ENCODE measurements at places on chromosomes 2 and 18. TPM values are rescaled to one million over a fixed set of nuclear protein-coding genes. Genes with fewer than 3 reads are reported as not detected.

LHCGR gene
- 0.09 TPM for polyA plus RNA-seq

REG1B gene
- polyA plus RNA-seq = not detected

GRCh38 chr2:216057688-216058193 lies 23.9 kb downstream of the PECR start:
- DNase-seq = peak; percentile 37
- peak overlapping the region; percentile 65 for H3K27ac ChIP-seq
- no peaks in the 10 kb centered on the region for H3K36me3 ChIP-seq
- peaks cover 4% of the 10 kb centered on the region for H3K4me1 ChIP-seq

- H3K27me3 ChIP-seq = peaks cover 12% of the 10 kb centered on the region
- H3K4me3 ChIP-seq = no peak overlapping the region
- DNase-seq = peak; percentile 46
- H3K27ac ChIP-seq = no peak overlapping the region
- peaks cover 6% of the 10 kb centered on the region for H3K4me1 ChIP-seq
- H3K36me3 ChIP-seq = no peaks in the 10 kb centered on the region
These were observed 290.8 kb downstream of the SLC4A3 start for GRCh38 chr2:219918254-219918653.

- H3K27ac ChIP-seq = no peak overlapping the region
- no peaks in the 10 kb centered on the region for H3K27me3 ChIP-seq
- no peak overlapping the region for H3K4me3 ChIP-seq
- no peak for DNase-seq
These were observed 15.4 kb downstream of the PECR start for GRCh38 chr2:216066230-216066629.

SCYGR3 gene
- not detected for polyA plus RNA-seq

DNA sequence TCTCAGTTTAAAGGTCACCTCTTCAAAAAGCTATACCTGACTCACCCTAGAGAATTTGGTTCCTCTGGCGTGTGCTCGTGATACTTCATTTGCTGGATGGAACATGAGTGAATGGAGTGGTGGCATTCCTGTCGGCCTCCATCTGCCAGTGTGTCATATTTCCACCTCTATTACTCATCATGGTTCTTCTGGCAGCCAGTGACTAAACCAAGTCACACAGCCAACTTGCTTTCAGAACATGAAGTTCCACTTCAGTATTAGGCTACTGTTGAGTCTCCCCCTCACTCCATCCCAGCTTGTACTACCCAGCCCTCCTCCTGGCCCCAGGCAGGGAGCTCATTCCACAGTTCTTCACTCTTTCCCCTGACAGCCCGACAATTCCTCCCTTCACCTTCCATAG lies 169.8 kb downstream of the MREG start:
- no peak overlapping the region for H3K4me3 ChIP-seq
- no peaks in the 10 kb centered on the region for H3K27me3 ChIP-seq
- no peaks in the 10 kb centered on the region for H3K36me3 ChIP-seq

GRCh38 chr18:32674491-32674890 lies 98.3 kb downstream of the KLHL14 start:
- H3K27ac ChIP-seq = no peak overlapping the region
- DNase-seq = no peak
- no peaks in the 10 kb centered on the region for H3K36me3 ChIP-seq

DNA sequence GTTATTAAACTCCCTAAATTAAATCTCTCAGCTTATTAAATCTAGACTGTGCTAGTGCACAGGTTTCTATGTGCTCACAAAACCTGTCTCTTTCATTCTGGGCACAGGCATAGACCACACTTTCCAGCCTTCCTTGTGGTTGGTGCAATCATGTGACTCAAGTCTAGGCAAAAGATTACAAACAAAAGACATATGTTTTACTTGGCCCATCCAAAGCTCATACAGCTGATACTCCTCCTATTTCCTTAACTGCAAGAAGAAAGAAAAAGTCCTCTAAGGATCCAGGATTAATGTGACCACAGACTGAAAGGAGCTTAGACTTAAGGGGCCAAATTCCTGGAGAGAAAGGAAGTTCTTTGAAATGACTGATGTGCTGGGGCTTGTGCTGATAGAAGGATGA lies 731.3 kb upstream of the RAB6C start:
- DNase-seq = no peak
- H3K36me3 ChIP-seq = no peaks in the 10 kb centered on the region
- no peak overlapping the region for H3K27ac ChIP-seq
- H3K4me3 ChIP-seq = no peak overlapping the region

- H3K4me3 ChIP-seq = no peak overlapping the region
- no peak for DNase-seq
- no peak overlapping the region for H3K27ac ChIP-seq
- no peaks in the 10 kb centered on the region for H3K36me3 ChIP-seq
- H3K4me1 ChIP-seq = no peaks in the 10 kb centered on the region
- H3K27me3 ChIP-seq = peaks cover 11% of the 10 kb centered on the region
These were observed 281.1 kb upstream of the MGAT5 start for GRCh38 chr2:133972786-133973185.

GRCh38 chr18:55253814-55254213 lies 294.6 kb upstream of the CCDC68 start:
- DNase-seq = no peak
- H3K27ac ChIP-seq = no peak overlapping the region
- no peak overlapping the region for H3K4me3 ChIP-seq
- H3K27me3 ChIP-seq = no peaks in the 10 kb centered on the region

GRCh38 chr2:167028503-167028902 lies 140.2 kb downstream of the XIRP2 start:
- H3K27me3 ChIP-seq = no peaks in the 10 kb centered on the region
- no peak overlapping the region for H3K4me3 ChIP-seq

GRCh38 chr2:11963966-11964365 lies 217.5 kb downstream of the LPIN1 start:
- no peak overlapping the region for H3K27ac ChIP-seq
- no peaks in the 10 kb centered on the region for H3K36me3 ChIP-seq
- DNase-seq = no peak
- no peak overlapping the region for H3K4me3 ChIP-seq
- no peaks in the 10 kb centered on the region for H3K27me3 ChIP-seq
- no peaks in the 10 kb centered on the region for H3K4me1 ChIP-seq

ZC3H8 gene
- 15.2 TPM for polyA plus RNA-seq

DNA sequence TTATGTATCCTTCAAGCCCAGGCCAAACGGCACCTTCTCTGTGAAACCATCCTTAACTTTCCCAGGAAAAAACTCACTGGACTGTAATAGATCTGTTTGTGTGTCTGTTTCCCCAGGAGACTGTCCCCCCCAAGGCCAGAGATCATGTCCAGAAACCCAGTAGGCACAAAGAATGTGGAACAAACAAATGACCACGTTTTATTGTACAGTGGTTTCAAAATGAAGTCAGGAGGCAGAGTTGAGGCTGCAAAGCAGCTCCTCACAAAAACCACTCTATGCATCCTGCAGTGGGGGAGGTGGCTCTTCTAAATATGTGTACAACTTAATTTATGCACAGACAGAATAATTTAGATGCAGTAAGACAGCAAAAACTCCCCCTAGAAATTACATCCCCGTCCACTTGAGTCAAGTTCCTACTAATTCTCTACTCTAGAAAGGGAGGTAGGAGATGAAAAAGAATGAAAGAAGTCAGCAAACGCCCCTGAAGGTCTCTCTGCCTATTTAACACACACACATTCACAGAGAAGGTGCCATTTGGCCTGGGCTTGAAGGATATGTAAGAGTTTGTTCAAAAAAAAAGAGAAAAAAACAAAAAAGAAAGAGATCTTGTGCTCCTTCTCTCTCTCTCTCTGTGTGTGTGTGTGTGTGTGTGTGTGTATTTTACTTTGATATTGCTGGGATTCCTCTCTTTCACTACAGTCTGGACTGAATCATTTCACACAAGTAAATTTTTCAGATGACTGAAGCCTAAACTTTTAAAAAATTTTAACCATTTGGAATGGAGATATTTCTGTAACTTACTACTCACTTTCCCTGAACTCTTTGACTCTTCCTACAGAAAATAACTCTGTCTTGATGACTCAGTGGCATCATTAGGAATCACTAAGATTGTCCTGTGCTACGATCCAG lies 19.5 kb downstream of the BCL2 start:
- no peak overlapping the region for H3K27ac ChIP-seq
- DNase-seq = no peak
- H3K4me1 ChIP-seq = no peaks in the 10 kb centered on the region
- H3K36me3 ChIP-seq = no peaks in the 10 kb centered on the region

ING5 gene
- polyA plus RNA-seq = 28.9 TPM

GRCh38 chr2:121567452-121567851 lies 36.8 kb downstream of the RNU4ATAC start:
- H3K4me3 ChIP-seq = no peak overlapping the region
- H3K4me1 ChIP-seq = peaks cover 8% of the 10 kb centered on the region
- H3K27me3 ChIP-seq = no peaks in the 10 kb centered on the region
- H3K36me3 ChIP-seq = no peaks in the 10 kb centered on the region

GRCh38 chr18:11783716-11784331 lies 67.4 kb upstream of the CHMP1B start:
- no peaks in the 10 kb centered on the region for H3K36me3 ChIP-seq
- no peak overlapping the region for H3K4me3 ChIP-seq
- H3K4me1 ChIP-seq = no peaks in the 10 kb centered on the region
- H3K27ac ChIP-seq = no peak overlapping the region

GRCh38 chr18:666177-666576 lies 8.7 kb downstream of the TYMS start:
- no peak overlapping the region for H3K4me3 ChIP-seq
- H3K27me3 ChIP-seq = no peaks in the 10 kb centered on the region
- H3K36me3 ChIP-seq = peaks cover under 1% of the 10 kb centered on the region
- DNase-seq = no peak
- H3K4me1 ChIP-seq = no peaks in the 10 kb centered on the region

GRCh38 chr2:81767187-81767912 lies 1462.8 kb upstream of the LRRTM1 start:
- no peak overlapping the region for H3K4me3 ChIP-seq
- no peaks in the 10 kb centered on the region for H3K4me1 ChIP-seq
- no peak overlapping the region for H3K27ac ChIP-seq
- H3K36me3 ChIP-seq = no peaks in the 10 kb centered on the region
- no peak for DNase-seq

DNA sequence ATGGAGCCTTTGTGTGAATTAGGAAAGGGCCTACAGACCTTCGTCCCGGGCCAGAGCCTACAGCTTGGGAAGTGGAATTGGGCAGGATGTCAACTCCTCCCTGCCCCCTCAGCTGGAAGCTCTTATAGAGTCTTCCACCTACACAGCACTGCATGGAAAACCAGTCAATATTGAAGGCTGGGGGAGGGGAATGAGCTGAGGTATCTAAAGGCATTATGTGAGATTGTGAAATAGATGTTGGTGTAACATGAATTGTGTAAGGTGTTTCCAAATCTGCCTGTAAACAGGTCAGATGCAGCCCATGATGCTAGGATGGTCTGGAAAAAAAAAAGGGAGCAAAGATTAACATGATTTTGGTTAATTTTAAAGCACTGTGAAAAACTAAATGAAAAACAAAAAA lies 433.5 kb upstream of the POU3F3 start:
- H3K36me3 ChIP-seq = no peaks in the 10 kb centered on the region
- H3K27me3 ChIP-seq = no peaks in the 10 kb centered on the region
- H3K27ac ChIP-seq = no peak overlapping the region
- no peak overlapping the region for H3K4me3 ChIP-seq

GRCh38 chr2:168086851-168087250 lies 160.5 kb downstream of the STK39 start:
- no peak overlapping the region for H3K4me3 ChIP-seq
- DNase-seq = no peak
- no peaks in the 10 kb centered on the region for H3K27me3 ChIP-seq
- H3K27ac ChIP-seq = no peak overlapping the region
- no peaks in the 10 kb centered on the region for H3K4me1 ChIP-seq
- H3K36me3 ChIP-seq = no peaks in the 10 kb centered on the region

DNA sequence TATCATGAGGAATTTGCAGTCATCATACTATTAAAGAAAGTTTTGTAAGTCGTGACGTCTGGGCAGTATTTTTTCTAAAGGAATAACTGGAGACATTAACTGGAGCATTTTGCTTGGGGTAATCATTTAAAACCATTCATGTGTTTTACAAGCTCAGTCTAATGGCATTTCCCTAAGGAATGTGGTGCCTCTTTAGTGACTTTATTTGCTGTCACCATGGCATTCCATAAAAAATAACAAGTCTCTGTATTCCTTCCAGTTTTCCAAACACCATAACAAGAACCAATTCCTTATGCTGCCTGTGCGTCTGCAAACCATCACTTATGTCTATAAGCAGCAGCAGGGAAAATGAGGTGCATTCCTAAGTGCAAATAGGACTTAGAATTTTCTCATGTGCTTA lies 82.8 kb downstream of the EPB41L3 start:
- H3K4me1 ChIP-seq = peaks cover 29% of the 10 kb centered on the region
- no peak for DNase-seq
- H3K36me3 ChIP-seq = no peaks in the 10 kb centered on the region
- no peak overlapping the region for H3K27ac ChIP-seq

CELF4 gene
- 2.9 TPM for polyA plus RNA-seq

ZNF892 gene
- 0.13 TPM for polyA plus RNA-seq

DNA sequence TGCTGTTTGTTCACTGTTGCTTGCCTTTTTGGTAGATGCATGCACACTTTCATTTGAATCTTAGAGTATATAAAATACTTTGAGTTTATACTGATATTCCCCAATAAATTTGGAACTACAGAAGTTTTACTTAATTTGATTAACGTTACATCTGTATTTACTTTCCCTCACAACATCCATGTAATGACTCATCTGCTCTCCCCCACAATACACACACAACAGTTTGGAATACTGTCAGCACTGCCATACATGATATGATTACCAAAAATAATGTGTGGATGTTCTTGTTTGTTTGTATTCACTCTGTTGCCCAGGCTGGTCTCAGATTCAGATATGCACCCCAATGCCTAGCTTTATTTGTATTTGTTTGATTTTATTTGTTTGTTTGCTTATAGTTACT lies 144.2 kb downstream of the WDR7 start:
- H3K27ac ChIP-seq = no peak overlapping the region
- no peak for DNase-seq
- no peaks in the 10 kb centered on the region for H3K27me3 ChIP-seq
- H3K36me3 ChIP-seq = no peaks in the 10 kb centered on the region

- DNase-seq = no peak
- H3K27ac ChIP-seq = no peak overlapping the region
- H3K27me3 ChIP-seq = no peaks in the 10 kb centered on the region
- H3K36me3 ChIP-seq = no peaks in the 10 kb centered on the region
- no peak overlapping the region for H3K4me3 ChIP-seq
- H3K4me1 ChIP-seq = peaks cover 30% of the 10 kb centered on the region
These were observed 42.5 kb downstream of the PSD4 start for GRCh38 chr2:113216321-113216720.

RAB31 gene
- polyA plus RNA-seq = 120 TPM

GRCh38 chr18:46054956-46055837 lies 16.9 kb downstream of the PSTPIP2 start:
- no peak overlapping the region for H3K27ac ChIP-seq
- H3K4me1 ChIP-seq = peaks cover 21% of the 10 kb centered on the region
- no peaks in the 10 kb centered on the region for H3K36me3 ChIP-seq
- no peak overlapping the region for H3K4me3 ChIP-seq

MYO1B gene
- 43.4 TPM for polyA plus RNA-seq

DSG4 gene
- polyA plus RNA-seq = 0.41 TPM

ECEL1 gene
- 1.4 TPM for polyA plus RNA-seq

GRCh38 chr2:10584242-10584753 lies 105.5 kb downstream of the NOL10 start:
- DNase-seq = peak; percentile 24
- no peak overlapping the region for H3K4me3 ChIP-seq
- H3K27me3 ChIP-seq = no peaks in the 10 kb centered on the region
- H3K36me3 ChIP-seq = no peaks in the 10 kb centered on the region
- H3K4me1 ChIP-seq = peaks cover 23% of the 10 kb centered on the region
- peak overlapping the region; percentile 62 for H3K27ac ChIP-seq

GRCh38 chr18:6484659-6485058 lies 69.9 kb upstream of the L3MBTL4 start:
- no peaks in the 10 kb centered on the region for H3K27me3 ChIP-seq
- H3K27ac ChIP-seq = no peak overlapping the region
- H3K4me1 ChIP-seq = no peaks in the 10 kb centered on the region
- no peaks in the 10 kb centered on the region for H3K36me3 ChIP-seq
- no peak for DNase-seq
- H3K4me3 ChIP-seq = no peak overlapping the region

CDH7 gene
- polyA plus RNA-seq = 5.1 TPM
